ENCODE measurements at places on chromosomes 16 and 17. TPM values are rescaled to one million over a fixed set of nuclear protein-coding genes. Genes with fewer than 3 reads are reported as not detected.

GRCh38 chr16:65684230-65684629, 562.4 kb upstream of the CDH11 start:
- no peak for DNase-seq

GRCh38 chr16:85306071-85306792, 194.0 kb upstream of the CIBAR2 start:
- DNase-seq = peak; percentile 87

DNA sequence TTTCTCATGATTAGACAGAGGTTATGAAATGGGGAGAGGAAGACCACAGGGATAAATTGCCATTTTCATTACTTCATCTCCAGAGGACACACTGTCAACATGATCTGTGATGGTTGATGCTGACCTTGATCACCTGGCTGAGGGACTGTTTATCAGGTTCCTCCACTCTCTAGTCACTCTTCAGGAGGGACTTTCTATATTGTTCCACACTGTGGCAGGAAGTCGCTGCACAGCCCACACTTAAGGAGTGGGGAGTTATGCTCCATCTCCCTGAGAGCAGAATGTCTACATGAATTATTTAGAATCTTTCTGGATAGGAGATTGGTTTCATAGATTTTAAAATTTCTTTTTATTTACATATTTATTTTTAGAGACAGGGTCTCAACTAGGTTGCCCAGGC, 46.7 kb downstream of the CYB5B start:
- DNase-seq = no peak

DNA sequence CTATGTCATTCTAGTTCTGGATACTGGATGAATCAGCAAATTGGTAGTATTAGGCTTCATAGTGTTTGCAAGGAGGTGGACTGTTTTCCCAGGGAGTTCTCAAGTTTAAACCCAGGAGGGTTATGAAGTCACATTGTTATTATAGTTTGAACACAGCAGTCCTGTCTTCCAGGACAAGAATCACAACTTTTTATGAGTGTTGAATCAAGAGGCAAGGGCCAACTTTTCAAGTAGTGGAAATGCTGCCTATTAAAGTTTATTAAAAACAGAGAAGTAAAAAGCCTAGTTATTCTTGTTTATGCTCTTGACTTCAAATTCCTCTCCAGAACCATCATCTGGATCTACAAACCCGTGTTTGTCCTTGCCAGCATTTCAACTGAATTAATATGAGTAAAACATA, 86.3 kb upstream of the GOT2 start:
- DNase-seq = no peak

NPIPB4 gene
- total RNA-seq = 6.8 TPM

DNA sequence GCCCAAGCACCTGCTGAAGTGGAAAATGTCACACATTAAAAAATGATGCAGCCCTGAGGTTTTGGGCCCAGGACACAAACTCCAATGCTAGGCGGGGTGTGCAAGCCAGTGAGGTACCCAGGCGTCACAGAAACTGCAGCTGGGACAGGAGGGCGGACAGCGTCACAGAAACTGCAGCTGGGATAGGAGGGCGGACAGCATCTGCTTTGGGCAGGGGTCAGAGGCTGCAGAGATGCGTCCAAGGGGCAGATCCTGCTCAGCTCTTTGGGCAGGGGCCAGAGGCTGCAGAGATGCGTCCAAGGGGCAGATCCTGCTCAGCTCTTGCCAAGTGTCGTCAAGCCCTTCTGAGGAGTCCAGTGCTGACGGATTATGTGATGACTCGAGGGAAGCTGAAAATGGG, 43.9 kb upstream of the RCVRN start:
- no peak for DNase-seq

DNA sequence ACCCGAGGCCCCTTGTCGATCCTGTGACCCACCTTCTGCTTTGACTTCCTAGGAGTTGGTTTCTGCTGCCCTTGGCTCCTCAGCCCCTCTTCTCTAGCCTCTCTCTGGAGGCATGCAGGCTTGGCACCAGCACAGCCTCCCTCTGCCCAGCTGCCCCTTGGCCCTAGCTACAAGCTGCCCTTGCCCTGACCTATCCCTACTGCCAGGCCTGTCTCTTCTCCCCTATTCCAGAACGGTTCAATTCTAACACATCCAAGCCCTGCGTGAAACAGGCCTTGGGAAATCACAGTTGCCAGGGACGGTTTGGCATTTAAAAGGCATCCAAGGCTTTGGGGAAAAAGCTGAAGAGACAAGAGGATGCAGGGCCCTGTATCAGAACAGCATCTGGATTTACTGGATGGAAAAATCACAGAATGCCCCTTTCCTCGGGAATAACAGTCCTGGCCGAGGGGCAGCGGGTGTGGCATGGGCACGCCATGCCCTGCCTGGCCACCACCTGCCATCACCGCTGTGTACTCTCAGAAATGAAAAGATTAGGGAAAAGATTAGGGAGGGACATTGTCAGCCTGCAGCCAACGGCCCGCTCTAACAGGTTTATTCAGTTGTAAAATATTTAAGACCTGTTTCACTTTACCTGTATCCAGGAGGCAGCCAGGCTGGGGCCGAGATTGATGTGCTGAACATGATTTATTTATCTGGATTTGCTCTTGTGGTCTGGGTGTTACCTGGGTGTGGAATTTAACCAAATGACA, 15.8 kb downstream of the RAI1 start:
- no peak for DNase-seq

CMC2 gene
- total RNA-seq = 150 TPM

GRCh38 chr17:78501241-78502036, 75.8 kb downstream of the DNAH17 start:
- no peak for DNase-seq

DNA sequence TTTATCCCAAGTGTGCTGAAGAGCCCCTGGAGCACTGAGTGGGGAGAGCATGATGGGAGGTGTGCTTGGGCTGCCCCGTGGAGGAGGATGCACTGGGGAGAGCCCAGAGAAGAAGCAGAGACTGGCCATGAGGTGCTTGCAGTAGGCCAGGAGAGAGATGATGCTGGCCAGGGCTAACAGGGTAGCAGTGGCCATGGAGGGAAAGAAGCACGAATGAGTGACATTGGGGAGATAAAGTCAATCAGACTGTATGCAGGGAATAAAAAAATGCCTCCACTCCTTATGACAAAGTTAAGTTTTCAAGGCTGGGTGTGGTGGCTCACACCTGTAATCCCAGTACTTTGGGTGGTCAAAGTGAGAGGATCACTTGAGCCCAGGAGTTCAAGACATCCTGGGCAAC, 5.4 kb upstream of the TMEM220 start:
- no peak for DNase-seq

- DNase-seq = peak; percentile 53
Measured at GRCh38 chr17:8004899-8005298, 2.5 kb downstream of the GUCY2D start.

- no peak for DNase-seq
Measured at GRCh38 chr17:36535669-36536081, 888 bp downstream of the PIGW start.

DNA sequence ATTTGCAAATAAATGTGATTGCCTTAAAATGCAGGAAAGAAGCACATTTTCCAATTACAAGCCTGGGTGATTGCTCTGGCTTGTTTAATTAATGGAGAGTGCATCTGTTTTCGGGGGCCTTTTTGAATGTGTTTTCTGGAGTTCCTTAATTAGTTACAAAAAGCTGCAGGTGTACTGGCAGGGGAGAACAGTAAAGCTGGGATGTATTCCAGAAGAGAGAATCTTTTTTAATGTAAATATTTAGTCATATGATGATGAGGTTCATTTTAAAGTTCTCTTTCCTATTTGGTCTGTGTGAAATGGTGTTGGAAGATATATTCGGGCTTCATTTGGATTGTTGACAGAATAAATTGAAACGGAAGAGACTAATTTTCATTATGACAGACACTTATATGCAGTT, 70.9 kb upstream of the N4BP1 start:
- no peak for DNase-seq

- DNase-seq = no peak
Measured at GRCh38 chr17:55414983-55415382, 6.7 kb downstream of the MMD start.

DNA sequence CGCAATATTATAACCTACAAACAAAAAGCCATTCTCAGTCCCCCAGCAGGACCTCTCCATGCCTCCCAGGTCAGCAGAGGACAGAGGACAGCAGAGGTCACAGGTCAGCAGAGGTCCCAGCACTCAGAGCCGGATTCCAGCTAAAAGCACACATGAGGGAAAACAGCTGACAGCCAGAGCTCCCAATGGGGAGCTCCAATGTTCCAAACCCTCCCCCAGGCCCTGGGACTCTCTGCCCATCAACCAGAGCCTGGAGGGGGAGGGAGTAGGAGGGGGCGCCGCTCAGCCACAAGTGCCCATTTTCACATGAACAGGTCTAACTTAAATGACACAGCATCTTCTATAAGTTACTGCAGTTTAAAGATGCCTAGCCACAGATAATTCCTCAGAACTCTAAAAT, 77.5 kb downstream of the ANKRD11 start:
- no peak for DNase-seq

DNA sequence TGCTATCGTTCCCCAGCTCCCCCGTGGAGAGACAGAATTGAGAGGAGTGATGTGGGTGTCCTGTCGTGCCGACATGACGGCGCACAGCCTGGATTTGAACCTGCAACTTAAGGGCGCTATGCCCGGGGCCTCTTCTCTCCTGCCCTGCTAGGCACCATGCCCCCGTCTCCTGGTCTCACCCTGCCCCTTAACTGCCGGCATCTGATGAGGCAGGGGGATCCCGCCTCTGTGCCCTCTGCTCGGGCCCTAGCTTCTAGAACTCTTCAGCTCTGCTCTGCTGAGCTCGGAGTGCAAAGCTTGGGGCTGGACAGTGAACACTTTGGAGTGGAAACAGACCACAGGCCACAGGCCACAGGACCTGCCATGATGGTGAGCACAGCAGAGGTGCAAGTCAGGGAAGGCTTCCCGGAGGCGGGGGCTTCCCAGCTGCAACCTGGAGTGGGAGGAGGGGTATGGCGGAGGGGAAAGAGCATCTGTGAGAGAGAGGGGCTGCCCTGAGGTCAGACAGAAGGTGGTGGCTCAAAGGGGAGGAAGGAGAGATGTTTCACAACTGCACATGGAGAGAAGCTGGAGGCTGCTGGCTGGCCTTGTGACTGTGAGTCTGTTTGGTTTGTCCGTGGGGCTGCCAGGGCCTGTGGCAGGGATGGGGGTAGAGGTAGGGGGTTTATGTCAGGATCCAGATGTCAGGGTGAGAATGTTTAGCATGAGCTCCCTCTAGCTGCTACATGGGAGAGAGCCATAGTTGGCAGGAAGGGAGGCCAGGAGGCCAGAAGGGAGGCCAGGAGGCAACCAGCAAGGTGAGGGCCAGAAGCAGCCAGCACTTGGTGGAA, 107.8 kb downstream of the CRLF3 start:
- peak; percentile 26 for DNase-seq

- DNase-seq = no peak
Measured at GRCh38 chr17:49845321-49845720, 2.5 kb downstream of the TAC4 start.

SDR42E1 gene
- 0.64 TPM for total RNA-seq

GRCh38 chr17:11622492-11622891, 24.2 kb downstream of the DNAH9 start:
- DNase-seq = no peak

SLC6A2 gene
- total RNA-seq = not detected

DNA sequence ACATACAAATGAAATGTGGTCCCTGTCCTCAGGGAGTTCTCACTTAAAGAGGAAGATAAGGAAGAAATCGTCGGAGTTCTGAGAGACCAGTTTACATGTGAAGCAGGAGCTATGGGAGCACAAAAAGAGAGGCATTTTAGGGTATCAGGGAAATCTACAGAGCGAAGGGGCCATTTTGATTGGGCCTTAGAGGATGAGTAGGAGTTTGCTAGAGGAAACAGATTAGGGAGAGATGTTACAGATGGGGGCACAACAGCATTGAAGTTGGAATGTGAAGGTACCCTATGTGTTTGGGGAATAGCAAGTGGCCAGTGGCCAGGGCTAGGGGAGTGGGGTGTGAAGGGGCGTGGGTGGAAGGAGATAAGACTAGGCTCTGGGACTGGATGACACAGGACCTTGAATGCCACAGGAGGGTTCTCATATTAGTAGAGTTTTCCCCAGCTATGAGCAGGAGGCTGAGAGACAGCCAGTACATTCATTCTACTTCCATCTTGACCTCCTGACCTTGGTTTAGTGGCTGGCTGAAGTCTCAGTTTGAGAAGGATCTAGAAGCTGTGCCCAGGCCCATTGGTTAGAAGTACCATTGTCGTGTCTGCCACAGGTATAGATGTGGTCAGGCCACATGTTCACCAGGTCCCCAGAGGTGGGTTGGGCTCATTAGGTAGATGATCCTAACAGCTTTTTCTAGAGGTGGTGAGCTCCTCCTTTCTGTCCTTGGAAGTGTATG, 34.8 kb downstream of the CPNE2 start:
- DNase-seq = no peak

DNA sequence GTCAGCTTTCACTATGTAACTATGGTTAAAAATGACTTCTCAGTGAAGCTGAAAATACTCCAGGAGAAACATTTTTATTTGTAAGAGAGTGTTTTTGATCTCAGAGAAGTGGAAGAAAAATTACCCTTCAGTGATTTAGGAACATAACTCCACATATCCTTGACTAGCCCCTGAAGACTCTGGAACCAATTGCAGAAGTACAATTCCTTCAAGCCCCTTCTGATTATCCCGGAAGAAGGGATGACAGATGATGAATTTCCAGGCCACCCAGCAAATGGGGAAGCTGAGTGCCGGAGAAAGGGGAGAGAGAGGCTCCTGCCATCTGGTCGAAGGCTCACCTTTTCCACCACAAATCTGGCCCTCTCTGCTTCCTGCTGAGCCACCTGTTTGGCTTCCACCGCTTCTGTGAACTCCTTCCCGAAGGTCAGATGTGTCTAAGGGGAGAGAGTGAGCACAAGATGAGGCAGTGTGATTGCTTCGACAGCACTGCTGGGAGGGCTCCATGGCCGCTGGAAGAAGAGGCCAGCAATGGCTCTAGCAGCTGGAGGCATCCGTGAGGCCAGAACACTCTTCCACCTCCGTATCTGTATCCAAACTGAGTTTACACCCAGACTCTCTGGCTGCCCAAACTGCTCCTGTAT, 8.1 kb downstream of the PHB1 start:
- DNase-seq = no peak

ALDH3A1 gene
- not detected for total RNA-seq

DNA sequence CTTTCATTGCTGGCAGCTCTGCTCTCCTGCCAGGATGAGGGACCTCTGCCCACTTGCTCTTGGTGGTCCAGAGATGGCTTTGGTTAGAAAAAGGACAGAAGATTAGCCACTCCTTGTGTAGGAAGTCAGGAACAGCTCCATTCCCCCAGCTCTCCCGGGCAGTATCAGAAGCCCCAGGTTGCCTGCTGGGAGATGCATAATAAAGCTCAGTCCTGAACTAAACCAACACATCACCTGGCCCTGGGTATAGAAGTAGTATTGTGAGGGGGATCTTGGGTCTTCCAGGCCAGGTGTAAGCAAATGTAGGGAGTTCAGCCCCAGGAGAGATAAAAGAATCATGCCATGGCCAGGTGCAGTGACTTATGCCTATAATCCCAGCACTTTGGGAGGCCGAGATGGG, 52.4 kb downstream of the NEUROD2 start:
- no peak for DNase-seq

GRCh38 chr16:54954220-54954619, 23.6 kb downstream of the IRX5 start:
- DNase-seq = no peak

RAB26 gene
- 3.8 TPM for total RNA-seq

PCYT2 gene
- 36.0 TPM for total RNA-seq
